ENCODE measurements at places on chromosomes 12 and 14.

GRCh38 chr14:101017209-101017608 is 113.7 kb upstream of the RTL1 start:
- DNase-seq = no peak

DNA sequence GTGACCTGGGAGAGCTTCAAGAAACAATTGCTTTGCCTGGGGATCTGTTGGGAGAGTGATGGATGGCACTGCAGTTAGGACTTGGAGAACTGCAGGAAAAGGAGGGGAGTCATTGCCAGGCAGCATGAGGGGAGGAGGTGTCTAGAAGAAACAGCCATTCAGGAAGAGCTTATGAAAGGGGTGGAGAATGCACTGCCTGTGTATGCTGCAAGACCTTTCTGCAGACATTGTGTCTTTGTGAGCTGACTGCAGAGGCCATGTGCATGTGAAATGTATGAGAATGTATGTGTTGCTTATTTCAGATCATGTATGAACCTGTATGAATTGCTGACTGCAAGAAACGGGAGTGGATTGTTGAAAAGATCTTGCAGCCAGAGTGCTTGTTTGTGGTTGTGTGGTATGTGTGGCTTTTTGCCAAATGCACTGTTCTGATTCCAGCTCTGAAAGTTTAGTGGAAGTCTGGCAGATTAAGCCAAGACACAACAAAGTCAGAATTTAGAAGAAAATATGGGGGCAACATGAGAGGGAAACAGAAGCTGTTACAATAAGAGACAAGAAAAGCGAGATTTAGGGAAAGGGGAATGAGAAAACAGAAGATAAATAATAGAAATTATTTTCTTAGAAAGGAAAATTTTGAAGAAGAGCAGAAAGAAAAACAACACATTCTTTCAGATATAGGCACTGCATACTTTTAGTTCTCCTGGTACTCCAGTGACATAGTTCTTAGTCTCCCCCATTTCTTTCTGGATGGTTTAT is 9.8 kb upstream of the RIMKLB start:
- no peak for DNase-seq

- no peak for DNase-seq
Measured at GRCh38 chr14:90900476-90901083, 84.3 kb upstream of the TTC7B start.

DNA sequence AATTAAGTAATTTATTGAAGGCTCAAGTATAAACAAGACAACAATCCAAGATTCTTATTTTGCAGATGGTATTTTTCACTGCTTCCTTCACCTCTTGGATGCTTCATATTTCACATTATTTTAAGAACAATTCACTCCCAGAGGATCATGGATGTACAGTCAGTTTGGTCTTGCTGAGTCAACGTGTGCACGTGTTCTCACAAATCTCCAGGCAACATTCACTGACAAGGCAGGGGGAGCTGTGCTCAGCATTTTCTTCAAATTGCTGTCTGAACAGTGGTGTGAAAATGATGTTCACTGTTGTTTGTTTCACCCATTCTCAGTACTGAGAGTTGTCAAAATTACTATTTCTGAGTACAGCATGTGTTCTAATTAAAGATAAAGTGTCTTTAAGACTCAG is 118.3 kb upstream of the SLC38A4 start:
- no peak for DNase-seq

DNA sequence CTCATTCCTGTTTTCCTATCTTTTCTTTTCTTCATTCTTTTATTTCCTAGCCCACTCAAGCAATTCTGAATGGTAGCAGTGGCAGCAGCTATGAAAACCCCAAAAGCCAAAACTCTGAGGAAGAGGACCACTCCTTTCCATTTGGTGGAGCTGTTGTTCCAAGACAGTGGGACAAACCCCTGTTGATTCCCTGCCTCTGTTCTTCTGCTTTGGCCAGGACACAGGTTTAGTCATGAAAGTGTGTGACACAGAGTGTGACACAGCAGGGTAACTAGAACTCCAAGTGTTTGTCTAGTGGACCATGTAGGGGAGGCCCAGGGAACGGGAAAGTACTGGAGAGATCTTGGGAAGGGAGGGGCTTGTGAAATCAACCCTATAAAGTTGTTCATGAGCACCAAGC is 71.1 kb downstream of the PTCSC3 start:
- DNase-seq = no peak

GRCh38 chr14:61766151-61766550 is 3.9 kb downstream of the SNAPC1 start:
- no peak for DNase-seq

- no peak for DNase-seq
Measured at GRCh38 chr12:5768581-5769196, 176.4 kb downstream of the ANO2 start.

GRCh38 chr12:87217491-87217890 is 811.7 kb downstream of the C12orf50 start:
- DNase-seq = no peak

- no peak for DNase-seq
Measured at GRCh38 chr12:6053541-6053940, 70.9 kb downstream of the VWF start.

- DNase-seq = peak; percentile 94
Measured at GRCh38 chr12:54935235-54935951, 49.2 kb downstream of the TESPA1 start.

GRCh38 chr12:53061404-53062010 is 11.6 kb downstream of the TNS2 start:
- no peak for DNase-seq

GRCh38 chr12:1660304-1661187 is 30.3 kb upstream of the ADIPOR2 start:
- DNase-seq = peak; percentile 59

GRCh38 chr12:6120796-6121473 is 3.5 kb downstream of the VWF start:
- no peak for DNase-seq

All from T-helper 2 cell (primary cell).